ENCODE measurements at places on chromosomes 16 and 17.

DNA sequence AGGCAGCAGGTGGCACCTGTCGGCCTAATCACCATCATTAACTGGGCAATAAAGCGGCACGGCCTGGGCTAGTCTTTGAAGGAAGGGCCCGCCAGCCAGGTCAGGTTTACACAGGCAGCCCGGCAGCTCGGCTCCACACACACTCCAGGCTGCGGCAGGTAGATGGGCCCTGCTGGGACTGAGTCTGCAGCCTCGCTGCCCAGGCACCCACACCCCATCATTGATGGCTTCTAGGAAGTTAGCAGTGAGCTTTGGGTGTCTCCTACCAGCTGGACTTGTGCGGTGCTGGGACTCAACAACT, 6.8 kb upstream of the FOXN1 start:
- no peak for DNase-seq

DNA sequence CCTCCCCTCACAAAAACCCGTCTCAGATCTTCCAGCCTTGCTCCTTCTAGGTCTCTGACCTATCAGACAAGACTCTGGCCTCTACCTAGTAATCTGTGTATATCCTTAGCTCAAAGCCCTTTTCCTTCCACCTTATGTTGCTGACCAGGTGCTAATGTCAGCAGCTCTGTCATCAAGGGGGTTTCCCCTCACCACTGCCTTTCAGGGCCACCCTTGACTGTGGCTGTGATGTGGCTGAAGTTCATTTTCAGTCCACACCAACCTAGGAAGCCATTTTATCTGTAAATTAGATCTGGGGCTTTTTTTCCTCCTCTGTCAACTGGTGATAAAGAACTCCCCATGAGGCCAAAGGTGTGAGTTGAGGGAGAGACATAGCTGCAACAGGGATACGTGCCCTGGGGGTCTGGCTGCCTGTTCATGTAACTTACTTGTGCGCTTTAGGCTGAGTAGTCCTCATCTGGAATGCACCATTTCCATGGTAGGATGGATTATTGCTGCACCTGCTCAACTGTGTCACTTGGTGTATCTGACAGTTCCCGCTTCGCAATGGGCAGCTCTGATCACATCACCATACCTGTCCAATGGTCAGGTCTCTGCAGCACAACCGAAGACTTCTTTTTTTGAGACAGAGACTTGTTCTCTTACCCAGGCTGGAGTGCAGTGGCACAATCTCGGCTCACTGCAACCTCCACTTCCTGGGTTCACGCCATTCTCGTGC, 14.7 kb upstream of the RUNDC3A start:
- no peak for DNase-seq

- no peak for DNase-seq
These were observed 18.0 kb downstream of the KLHDC4 start for GRCh38 chr16:87747626-87748414.

- no peak for DNase-seq
These were observed 26.8 kb upstream of the SLC5A10 start for GRCh38 chr17:18925187-18925586.

GRCh38 chr16:22879466-22879865, 65.5 kb downstream of the HS3ST2 start:
- no peak for DNase-seq

GRCh38 chr17:38732376-38733281, 2.5 kb downstream of the CISD3 start:
- no peak for DNase-seq
